ENCODE measurements at places on chromosomes 4 and X. TPM values are rescaled to one million over a fixed set of nuclear protein-coding genes. Genes with fewer than 3 reads are reported as not detected.

DNA sequence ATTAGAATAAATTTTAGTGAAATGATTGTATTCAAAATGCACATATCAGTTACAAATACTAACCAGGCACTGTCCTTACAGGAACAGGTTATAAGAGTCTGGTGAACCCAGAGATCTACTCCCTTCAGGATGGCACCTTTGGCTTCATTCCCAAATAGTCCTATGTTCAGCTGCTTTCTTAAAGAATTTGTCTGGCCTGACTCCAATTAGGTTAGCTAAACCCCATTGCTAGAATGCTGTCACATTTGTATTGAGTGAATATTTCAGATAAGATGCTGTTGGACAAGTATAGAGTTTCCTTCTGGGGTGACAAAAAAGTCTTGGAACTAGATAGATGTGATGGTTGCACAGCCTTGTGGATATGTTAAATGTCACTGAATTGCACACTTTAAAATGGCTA lies 69.4 kb downstream of the EFHC2 start:
- no peaks in the 10 kb centered on the region for H3K4me1 ChIP-seq
- H3K27me3 ChIP-seq = no peaks in the 10 kb centered on the region
- no peak for DNase-seq
- no peaks in the 10 kb centered on the region for H3K36me3 ChIP-seq
- no peak overlapping the region for H3K27ac ChIP-seq

Gene RHOXF2
- not detected for total RNA-seq

DNA sequence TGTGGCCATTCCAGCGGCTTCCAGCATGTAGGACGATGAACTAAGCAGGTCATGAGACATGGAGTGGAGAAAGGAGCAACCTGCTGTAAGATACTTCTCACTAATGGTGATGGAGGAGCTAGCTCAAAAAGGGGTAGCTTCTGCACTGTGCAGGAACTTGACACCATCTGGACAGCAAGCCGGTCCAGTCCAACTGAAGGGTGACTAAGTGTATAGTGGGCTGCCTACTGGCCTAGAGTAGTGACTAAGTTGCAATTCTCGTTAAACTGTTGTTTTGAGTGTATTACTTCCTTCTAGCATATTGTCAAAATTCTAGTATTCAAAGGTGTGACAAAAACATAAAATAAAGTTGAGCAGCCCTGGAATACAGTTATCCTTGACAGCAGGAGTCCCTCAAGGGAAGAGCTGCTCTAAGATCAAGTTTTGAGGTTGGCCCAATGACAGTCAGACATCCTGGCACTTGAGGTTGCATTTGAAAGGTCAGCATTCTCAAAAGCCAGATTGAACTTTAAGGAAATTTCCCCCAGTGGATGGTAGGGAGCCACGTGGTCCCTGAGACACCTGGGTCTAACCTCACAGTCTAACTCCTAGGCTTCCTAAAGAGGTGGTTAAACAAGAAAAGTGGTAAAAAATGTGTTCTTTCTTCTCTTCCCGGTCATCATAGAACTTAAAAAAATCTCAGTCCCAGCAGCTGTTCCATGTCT lies 8.0 kb downstream of the CETN2 start:
- no peaks in the 10 kb centered on the region for H3K27me3 ChIP-seq
- no peak for DNase-seq
- H3K27ac ChIP-seq = no peak overlapping the region
- H3K4me3 ChIP-seq = no peak overlapping the region
- H3K36me3 ChIP-seq = peaks cover 14% of the 10 kb centered on the region
- H3K4me1 ChIP-seq = no peaks in the 10 kb centered on the region

Gene CT45A10
- not detected for total RNA-seq

Gene RPL39
- total RNA-seq = 2,139 TPM

Gene UBE2D3
- total RNA-seq = 359 TPM

DNA sequence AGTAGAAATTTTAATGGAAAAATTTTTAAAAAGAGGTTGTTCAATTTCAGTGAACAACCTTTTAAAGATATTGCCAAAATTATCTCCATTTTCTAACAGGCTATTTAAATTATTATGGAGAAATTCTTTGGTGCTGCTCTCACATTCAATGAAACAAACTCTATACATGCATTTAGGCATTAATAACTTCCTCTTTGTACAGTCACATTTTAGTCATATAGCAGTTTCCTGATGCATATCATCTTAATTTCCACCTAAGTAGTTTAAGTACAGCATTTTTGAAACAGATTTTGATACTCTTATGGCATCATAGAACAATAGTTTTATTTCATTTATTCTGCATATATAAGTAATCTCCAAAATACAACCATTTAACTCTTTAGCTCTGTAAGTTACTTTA lies 500.1 kb downstream of the STPG2 start:
- H3K36me3 ChIP-seq = no peaks in the 10 kb centered on the region
- H3K4me3 ChIP-seq = no peak overlapping the region
- no peaks in the 10 kb centered on the region for H3K4me1 ChIP-seq
- H3K27ac ChIP-seq = no peak overlapping the region
- no peaks in the 10 kb centered on the region for H3K27me3 ChIP-seq

- H3K27ac ChIP-seq = no peak overlapping the region
- no peaks in the 10 kb centered on the region for H3K4me1 ChIP-seq
- no peaks in the 10 kb centered on the region for H3K36me3 ChIP-seq
- no peak overlapping the region for H3K4me3 ChIP-seq
- no peak for DNase-seq
These were observed 28.9 kb downstream of the FGF5 start for GRCh38 chr4:80295336-80295735.

DNA sequence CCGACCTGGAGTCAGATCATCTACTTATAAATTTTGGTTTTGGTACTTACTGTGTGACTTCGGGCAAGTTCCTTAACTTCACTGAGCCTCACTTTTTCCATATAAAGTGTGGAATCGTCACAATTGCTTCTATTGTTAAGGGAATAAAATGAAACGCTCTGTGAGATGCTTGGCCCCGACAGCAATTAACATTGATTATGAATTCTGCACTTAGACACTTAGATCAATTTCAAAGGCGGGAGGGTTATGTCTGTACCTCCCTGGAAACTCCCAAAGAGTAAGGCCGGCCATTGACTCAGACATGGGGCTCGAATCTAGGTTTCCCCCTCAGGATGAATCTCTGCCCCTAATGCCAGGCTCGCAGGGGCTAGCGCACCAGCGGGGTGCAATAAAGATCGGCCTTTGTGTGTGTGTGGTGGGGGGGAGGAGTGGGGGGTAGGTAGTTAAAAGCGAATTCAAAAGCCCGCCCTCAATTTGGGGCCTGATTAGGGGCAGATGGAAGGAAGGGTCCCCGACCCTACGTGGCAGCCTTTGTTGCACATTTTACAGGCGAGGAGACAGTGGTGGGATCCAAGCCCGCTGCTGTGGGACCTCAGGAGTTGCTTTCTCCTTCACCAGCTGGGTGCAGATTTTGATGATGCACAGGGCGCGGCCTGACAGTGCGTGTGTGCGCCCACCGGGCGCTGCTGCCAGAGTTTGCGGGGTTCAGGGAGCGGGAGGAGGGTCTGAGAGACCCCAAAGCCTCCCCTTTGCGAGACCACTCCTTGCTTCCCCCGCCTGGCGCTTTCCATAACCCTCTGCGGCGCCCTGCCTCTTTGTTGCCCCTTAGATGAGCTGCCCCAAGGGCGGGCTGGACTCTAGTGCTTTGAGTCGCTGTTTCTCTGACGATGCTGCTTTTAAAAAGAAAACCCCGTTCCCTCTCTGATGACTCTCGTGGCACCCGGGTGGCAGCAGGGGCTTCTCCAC lies 9.6 kb downstream of the MSX1 start:
- H3K4me1 ChIP-seq = no peaks in the 10 kb centered on the region
- no peak overlapping the region for H3K27ac ChIP-seq
- no peak for DNase-seq
- H3K4me3 ChIP-seq = no peak overlapping the region
- no peaks in the 10 kb centered on the region for H3K36me3 ChIP-seq
- H3K27me3 ChIP-seq = peaks cover 100% of the 10 kb centered on the region

GRCh38 chrX:20060961-20061748 lies 55.6 kb downstream of the MAP7D2 start:
- no peaks in the 10 kb centered on the region for H3K36me3 ChIP-seq
- no peak overlapping the region for H3K4me3 ChIP-seq
- no peaks in the 10 kb centered on the region for H3K27me3 ChIP-seq
- no peaks in the 10 kb centered on the region for H3K4me1 ChIP-seq
- no peak overlapping the region for H3K27ac ChIP-seq

DNA sequence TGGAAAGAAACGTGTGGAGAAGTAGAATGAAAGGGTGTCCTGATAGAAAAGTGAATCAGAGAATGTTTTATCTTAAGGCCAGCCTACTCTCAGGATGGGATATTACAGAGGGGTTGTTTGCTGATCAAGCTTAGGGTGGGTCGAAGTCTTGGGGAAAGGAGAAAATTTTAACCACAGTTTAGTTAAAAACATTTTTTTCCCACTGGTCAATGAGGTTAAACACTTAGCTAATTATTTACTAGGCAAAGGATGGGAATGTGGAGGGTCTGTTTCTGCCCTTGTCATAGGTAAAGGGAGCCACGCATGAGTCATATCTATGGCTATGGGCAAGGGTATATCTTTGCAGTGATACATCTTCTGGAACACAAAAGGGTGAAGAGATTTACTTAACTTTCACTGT lies 16.1 kb upstream of the SULT1E1 start:
- no peaks in the 10 kb centered on the region for H3K27me3 ChIP-seq
- H3K27ac ChIP-seq = no peak overlapping the region
- H3K4me3 ChIP-seq = no peak overlapping the region
- peaks cover 4% of the 10 kb centered on the region for H3K4me1 ChIP-seq
- no peak for DNase-seq
- H3K36me3 ChIP-seq = no peaks in the 10 kb centered on the region

DNA sequence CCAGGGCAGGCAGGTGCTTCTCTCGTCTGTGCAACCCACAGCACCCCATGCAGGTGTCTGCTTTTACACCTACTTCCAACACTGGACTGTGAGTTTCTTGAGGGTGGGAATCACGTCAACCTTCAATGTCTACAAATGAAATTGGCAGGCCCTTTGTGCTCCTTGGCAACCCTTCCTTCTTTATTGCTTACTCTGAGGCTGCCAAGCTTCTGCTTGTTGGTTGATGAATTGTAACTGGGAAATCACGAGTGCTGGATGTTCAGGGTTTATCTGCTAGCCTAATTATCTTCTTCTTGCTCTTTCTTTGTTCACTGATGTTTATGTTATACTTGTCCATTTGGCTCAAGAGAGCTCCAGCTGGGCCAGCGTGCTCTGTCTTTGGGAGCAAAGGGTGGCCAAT lies 2.5 kb upstream of the DGAT2L6 start:
- DNase-seq = no peak
- H3K27me3 ChIP-seq = no peaks in the 10 kb centered on the region
- H3K36me3 ChIP-seq = no peaks in the 10 kb centered on the region

DNA sequence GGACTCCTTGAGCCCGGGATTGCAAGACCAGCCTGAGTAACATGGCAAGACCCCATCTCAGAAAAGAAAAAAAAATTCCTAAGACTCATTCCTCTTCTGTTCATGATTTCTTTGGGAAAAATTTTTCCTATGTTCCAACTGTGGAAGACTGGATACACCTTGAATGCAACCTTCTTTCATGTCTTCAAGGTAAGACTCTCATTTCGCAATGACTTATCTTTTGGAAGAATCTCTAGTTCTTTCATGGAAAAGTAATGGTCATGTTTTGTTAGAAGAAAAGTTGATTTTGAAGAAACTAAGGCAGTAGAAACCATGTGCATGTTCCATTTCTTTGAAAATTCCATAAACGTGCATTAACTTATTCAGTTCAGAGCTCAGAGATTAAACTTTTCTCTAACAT lies 26.0 kb upstream of the BBS12 start:
- no peak for DNase-seq
- H3K4me1 ChIP-seq = peaks cover 9% of the 10 kb centered on the region
- H3K4me3 ChIP-seq = no peak overlapping the region
- H3K27me3 ChIP-seq = no peaks in the 10 kb centered on the region
- no peaks in the 10 kb centered on the region for H3K36me3 ChIP-seq
- H3K27ac ChIP-seq = no peak overlapping the region

GRCh38 chr4:105956569-105956968 lies 61.3 kb downstream of the NPNT start:
- H3K27ac ChIP-seq = no peak overlapping the region
- H3K36me3 ChIP-seq = no peaks in the 10 kb centered on the region
- H3K4me1 ChIP-seq = no peaks in the 10 kb centered on the region

Gene C4orf50
- total RNA-seq = not detected

- no peak overlapping the region for H3K4me3 ChIP-seq
- no peak for DNase-seq
- no peak overlapping the region for H3K27ac ChIP-seq
- H3K36me3 ChIP-seq = no peaks in the 10 kb centered on the region
These were observed 31.4 kb downstream of the VCX2 start for GRCh38 chrX:8139716-8140115.

GRCh38 chr4:123777373-123777772 lies 380.8 kb downstream of the SPRY1 start:
- no peak overlapping the region for H3K4me3 ChIP-seq
- no peaks in the 10 kb centered on the region for H3K36me3 ChIP-seq
- H3K27ac ChIP-seq = no peak overlapping the region
- H3K27me3 ChIP-seq = no peaks in the 10 kb centered on the region
- peaks cover 5% of the 10 kb centered on the region for H3K4me1 ChIP-seq

DNA sequence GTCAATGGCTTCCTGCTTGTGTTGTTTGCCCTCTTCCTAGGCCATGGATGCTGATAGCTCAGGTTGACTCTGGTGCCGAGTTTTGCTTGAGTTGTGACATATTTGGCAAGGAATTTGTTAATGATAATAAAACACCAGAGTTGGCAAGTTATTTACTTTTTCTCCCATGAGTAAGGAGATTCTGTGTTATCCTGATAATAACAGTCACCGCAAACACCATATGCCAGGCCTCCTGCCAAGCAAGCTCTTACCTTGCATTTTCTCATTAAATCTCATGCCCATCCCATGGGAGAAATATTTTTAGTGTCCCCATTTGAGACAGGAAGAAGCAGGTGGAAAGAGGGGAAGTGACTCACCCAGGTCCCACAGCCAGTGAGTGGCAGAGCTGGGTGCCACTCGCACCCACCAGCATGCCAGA lies 67.4 kb upstream of the CLCN4 start:
- H3K4me3 ChIP-seq = no peak overlapping the region
- no peaks in the 10 kb centered on the region for H3K36me3 ChIP-seq
- no peaks in the 10 kb centered on the region for H3K4me1 ChIP-seq
- H3K27me3 ChIP-seq = no peaks in the 10 kb centered on the region
- no peak for DNase-seq
- no peak overlapping the region for H3K27ac ChIP-seq

- no peaks in the 10 kb centered on the region for H3K27me3 ChIP-seq
- no peak for DNase-seq
- no peak overlapping the region for H3K27ac ChIP-seq
These were observed 14.7 kb downstream of the RHOH start for GRCh38 chr4:40211224-40212185.
